Fibroblast of the conjunctiva (primary cell): ENCODE measurements at places on chromosomes 4 and X.

DNA sequence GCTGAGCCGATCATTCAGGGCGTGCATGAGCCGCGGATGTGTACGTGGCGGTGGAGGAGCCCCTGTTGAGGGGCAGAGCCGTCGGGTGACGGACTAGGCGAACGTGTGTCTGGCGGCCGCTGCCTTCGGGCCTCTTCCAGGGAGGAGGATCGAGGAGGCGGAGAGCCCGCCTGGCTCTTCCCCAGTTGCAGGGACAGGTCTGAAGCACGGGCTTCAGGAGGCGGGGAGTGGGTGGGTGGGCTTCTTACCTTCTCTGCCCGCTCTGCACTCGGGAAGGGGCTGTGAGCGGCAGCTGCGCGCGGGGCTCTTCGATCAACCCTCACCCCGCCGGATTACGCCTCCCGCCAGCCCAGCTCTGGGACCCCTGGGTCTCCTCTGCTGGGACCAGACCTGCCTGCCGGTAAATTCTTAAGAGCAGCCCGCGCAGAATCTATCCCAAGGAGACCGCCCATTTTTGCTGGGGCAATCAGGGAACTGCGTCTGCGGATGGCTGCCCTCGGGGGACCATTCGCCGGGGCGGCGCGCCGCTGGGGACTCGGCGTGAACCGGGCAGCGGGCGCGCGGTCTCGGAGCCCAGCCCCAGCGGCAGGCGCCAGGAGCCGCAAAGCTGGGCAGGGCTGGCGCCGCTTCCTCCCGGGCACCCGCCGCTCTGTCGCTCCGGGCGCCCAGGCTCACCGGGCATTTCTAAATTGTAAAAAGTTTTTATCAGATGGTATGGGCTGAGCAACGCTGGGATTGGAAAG, 4.9 kb downstream of the PLAC8 start:
- no peak for DNase-seq

- peak; percentile 56 for DNase-seq
Observed at GRCh38 chrX:56726605-56727004, 2.4 kb upstream of the NBDY start.

DNA sequence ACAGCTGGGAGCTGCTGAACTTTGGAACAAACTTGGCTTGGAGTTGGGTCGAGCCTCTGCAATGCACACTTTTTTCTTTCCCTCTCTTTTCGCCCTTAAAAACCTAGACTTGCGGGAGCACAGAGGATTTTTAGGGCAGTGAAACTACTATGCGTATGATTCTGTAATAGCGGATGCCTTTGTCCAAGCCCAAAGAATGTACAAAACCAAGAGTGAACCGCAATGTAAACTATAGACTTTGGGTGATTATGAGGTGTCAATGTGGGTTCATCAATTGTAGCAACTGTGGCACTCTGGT, 493 bp upstream of the SH3D19 start:
- DNase-seq, result no peak

DNA sequence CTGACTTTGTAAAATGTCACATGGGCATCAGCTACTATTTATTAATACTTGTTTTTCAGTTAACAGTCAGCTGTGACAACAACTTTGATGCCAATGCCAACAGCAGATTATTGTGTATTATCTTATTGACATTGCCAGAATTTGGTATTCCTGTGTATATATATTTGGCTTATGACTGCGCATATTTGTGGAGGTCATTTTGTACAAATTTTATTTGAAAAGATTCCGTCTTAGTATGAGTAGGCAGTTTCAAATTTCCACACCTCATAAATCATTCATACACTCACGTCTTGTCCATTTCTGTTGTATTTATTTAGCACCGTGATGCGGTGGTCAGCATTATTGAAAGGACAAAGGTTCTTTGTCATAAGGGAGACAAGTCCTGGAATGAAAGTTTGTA, 558.2 kb upstream of the NDST4 start:
- no peak for DNase-seq

DNA sequence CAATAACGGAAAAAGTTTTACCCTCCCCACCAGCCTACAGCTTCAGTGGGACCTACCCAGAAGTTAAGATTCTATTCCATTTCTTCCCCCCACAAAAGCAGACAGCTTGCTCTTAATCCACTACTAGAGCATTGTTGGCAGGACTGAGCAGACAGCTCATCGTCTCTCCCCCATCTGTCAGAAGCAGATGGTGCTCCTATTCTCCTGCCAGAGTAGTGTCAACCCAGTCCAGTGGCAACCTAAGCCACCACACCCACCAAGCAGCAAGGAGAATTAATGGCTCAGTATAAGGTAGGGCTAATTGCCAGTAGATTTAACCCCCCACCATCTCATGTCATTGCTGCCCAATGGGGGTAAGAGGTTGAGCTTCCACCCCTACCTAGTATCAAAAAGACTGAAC, 62.0 kb downstream of the AWAT2 start:
- DNase-seq, result no peak

GRCh38 chr4:40923316-40924095, 173.8 kb downstream of the NSUN7 start:
- DNase-seq, result no peak

DNA sequence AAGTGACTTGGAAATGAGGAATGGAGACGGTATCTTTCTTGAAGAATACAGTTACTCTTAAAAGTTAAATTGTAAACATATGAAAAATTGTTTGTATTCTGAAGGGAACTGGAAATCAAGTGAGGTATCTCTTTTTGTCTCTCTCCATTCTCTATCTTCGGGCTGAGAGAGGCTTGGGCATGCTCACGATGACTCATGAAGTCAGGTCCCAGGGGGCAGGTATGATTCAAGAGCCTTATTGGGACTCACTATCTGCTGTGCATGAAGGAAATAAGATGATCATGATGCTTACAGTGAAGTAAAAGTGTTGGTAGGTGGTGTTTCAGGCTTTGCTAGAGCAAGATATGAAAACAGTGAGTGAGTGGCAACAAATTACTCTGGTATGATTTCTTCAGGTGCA, 200.4 kb upstream of the PITX2 start:
- peak; percentile 57 for DNase-seq

GRCh38 chrX:21885568-21885967, 29.8 kb downstream of the YY2 start:
- peak; percentile 12 for DNase-seq

DNA sequence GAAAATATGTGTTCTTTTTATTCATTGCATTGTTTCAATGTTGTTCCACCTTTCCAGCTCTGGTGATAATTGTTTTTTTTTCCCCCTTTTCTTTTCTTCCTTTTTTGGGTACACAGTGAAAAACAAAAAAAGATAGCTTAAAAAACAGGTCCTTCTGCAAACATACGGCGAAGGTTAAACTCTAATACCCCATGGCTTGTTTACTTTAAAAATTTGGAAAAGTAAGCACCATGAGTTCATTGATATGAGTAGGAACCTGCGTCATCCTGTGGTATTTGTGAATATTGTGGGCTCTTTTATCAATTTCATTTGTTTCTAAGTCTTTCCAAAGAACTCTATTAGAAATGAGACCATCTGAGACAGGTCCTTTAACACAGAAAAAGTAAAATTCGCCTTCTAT, 123.5 kb downstream of the CHRNA9 start:
- no peak for DNase-seq

GRCh38 chrX:84453351-84454246, 48.7 kb downstream of the HDX start:
- no peak for DNase-seq

GRCh38 chr4:56908206-56909085, 746 bp downstream of the REST start:
- DNase-seq, result peak; percentile 20

DNA sequence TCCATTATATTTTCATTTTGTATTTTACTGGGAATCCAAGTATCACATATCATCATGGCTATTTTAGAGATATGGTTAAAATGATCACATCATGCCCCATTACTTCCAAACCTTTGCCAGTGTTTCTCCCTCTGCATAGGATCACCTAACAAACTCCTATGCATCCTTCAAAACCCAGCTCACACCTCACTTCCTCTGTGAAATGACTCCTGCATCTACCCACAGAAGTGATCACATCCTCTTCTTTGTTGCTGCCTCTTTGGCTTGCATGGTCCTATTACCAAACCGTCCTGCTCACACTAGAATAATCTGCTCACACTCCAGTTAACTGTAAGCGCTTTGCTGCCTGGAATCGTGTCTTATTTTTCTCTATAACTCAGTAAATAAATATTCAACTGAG, 74.7 kb upstream of the C4orf50 start:
- DNase-seq, result no peak

- DNase-seq, result no peak
Observed at GRCh38 chr4:189845145-189845846, 95.4 kb upstream of the FRG1 start.

GRCh38 chrX:44842550-44843317, 1.1 kb upstream of the DUSP21 start:
- DNase-seq, result no peak

DNA sequence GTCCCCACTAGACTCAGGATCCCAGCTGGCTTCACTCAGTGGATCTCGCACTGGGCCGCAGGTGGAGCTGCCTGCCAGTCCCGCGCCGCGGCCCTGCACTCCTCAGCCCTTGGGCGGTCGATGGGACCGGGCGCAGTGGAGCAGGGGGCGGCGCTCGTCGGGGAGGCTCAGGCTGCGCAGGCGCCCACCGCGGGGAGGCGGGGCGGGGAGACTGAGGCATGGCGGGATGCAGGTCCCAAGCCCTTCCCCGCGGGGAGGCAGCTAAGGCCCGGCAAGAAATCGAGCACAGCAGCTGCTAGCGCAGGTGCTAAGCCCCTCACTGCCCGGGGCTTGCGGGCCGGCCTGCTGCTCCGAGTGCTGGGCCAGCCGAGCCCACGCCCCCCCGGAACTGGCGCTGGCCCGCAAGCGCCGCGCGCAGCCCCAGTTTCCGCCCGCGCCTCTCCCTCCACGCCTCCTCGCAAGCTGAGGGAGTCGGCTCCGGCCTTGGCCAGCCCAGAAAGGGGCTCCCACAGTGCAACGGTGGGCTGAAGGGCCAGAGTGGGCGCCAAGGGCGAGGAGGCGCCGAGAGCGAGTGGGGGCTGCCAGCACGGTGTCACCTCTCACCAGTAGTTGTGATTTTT, 1038.0 kb downstream of the PCDH19 start:
- no peak for DNase-seq

DNA sequence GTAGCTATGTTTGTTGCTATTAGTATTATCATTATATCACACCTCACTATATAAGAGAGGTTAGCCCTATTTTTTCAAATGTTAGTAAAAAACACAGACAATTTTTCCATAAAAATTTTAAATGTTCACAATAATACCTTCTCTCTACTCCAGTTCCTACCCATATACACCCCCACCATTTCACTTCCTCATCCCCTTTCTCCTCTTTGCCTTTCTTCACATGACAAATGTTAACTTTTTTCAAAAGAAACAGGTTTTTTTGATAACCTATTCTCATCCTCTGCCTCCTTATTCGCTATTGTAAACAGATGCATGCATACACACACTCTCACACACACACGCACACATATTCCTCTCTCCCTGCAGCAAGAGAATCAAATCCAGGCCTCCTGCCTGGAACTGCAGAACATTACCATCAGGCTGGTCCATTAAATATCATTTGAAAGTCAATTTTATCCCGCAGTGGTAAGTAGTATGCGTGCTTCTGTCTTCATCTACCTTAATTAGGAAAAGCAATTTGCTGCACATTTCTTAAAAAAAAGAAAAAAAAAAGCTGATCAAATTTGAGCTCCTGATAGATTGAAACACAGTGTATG, 55.5 kb downstream of the MID1IP1 start:
- no peak for DNase-seq

GRCh38 chrX:8927701-8928100, 106.2 kb downstream of the FAM9B start:
- DNase-seq, result no peak
